Activated T-cell treated with anti-CD3 and anti-CD28 coated beads, Interleukin-2, amount 50 U/mL, for 48 hours (primary cell): ENCODE measurements at places on chromosomes 2 and 18.

DNA sequence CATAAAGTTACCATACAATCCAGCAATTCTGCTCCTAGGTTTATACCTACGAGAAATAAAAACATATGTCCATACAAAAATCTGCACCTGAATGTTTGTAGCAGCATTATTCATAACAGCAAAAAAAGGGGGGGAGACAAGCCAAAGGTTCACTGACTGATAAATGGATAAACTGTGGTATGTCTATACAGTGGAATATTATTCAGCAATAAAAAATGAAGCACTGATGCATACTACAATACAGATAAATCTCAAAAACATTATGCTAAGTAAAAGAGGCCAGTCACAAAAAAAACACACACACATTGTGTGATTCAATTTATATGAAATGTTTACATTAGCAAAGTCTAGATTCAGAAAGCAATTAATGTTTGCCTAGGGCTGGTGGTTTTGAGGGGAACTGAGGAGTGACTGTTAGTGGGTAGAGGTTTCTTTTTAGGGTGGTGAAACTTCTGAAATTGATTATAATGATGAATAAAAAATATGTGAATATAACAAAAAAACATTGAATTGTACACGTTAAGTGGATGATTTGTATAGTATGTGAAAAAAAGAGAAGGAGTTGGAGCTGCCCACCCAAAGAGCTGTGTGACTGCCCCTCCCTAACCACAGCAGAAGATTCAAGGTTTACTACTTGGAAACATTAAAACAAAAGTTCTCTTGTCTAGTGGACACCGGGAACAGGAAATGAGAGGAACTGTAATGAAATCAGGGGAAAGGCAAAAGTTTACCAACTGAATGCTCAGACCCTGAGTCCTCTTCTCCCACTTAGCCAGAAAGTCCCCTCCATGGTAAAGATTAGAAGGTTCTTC, 13.4 kb downstream of the COLEC12 start:
- no peak for DNase-seq

DNA sequence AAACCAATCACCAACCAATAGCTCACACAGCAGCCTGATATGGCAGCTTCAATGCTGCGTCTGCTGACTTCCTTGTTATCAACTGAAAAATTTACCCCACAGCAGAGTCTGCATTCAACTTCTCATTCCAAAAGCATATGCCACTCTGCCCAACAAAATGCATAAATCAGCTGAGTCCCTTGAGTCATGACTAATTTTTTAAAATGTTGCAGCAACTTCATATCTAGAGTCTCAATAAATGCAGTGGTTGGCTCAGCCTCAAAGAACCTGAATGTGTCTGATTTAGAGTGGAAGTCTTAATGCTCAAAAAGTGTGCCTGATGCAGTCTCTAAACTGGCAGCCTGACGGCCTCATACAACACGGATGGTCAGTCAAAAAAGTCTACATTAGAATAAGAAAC, 46.5 kb downstream of the FARSB start:
- DNase-seq, result no peak

DNA sequence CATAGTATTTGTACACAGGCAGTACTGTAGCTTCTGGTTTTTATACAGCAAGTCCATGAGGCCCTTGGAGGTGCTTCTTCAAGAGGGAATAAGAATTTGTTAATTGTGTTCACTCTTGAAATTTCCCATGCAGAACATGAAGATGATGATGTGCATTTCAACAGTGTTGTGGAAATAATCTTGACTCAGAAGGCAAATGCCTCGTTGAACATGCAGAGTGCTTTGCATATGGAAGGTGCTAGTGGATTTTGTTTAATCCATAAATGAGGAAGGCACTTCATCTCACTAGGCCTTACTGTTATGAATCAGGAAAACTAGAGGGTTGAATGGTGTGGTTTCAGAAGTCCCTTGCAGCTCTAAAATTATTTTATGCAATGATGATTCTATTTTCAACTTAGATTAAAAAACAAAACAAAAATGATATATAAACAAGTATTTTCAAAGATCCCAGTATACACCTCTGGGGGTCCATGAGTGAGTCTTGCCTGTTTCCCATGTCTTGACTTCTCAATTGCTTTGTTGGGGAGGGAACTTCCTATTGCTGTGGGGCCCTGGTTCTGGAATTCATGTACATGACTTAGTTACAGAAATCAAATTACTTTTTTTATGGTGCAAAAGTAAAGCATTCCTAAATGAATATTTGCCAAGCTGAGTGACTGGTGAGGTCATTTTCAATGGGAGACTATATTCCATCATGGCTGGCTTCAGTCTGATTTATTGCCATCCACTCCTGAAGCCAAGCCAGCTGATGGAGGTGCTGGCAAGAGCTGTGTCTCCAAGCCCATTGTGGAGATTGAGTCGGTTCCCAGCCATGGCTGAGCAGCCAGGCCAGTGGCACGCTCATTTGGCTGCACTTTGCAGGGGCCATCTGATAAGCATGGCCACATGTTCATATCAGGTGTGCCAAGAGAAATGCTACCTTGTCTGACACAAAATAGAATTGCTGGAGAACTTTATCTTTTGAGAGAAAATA, 56.5 kb downstream of the MGAT5 start:
- no peak for DNase-seq

DNA sequence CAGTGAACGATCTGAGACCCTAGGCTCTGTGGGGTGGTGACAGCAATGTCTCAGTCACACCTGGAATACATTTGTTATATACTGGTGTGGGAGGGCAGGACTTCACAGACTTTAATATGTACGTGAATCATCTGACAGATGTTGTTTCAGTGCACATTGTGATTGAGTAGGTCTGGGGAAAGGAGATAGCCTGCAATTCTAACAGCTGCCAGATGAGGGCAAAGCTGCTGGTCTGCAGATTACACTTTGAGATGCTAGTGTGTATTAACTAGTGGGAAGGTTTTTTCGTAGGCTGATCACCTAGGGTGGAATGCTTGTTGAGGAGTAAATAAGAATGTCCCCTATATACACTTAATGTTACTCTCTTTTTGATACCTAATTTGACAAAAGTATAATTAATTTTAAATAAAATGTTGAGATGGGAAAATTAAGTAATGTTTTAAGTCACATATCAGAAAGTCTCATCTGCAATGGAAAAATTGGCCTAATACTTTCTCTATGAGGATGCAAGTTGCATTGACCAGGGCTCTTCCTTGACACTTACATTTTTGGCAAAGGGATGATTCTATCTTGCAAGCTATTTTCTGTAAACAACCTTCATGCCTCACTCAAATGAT, 496.9 kb upstream of the HNMT start:
- DNase-seq, result no peak

GRCh38 chr2:17851731-17852585, 26.5 kb upstream of the KCNS3 start:
- peak; percentile 48 for DNase-seq

GRCh38 chr18:39329496-39330275, 1764.1 kb upstream of the CELF4 start:
- no peak for DNase-seq

- no peak for DNase-seq
Measured at GRCh38 chr2:181685150-181685688, 4.9 kb upstream of the NEUROD1 start.

- peak; percentile 10 for DNase-seq
Measured at GRCh38 chr2:240524963-240525718, 32.6 kb downstream of the ANKMY1 start.

DNA sequence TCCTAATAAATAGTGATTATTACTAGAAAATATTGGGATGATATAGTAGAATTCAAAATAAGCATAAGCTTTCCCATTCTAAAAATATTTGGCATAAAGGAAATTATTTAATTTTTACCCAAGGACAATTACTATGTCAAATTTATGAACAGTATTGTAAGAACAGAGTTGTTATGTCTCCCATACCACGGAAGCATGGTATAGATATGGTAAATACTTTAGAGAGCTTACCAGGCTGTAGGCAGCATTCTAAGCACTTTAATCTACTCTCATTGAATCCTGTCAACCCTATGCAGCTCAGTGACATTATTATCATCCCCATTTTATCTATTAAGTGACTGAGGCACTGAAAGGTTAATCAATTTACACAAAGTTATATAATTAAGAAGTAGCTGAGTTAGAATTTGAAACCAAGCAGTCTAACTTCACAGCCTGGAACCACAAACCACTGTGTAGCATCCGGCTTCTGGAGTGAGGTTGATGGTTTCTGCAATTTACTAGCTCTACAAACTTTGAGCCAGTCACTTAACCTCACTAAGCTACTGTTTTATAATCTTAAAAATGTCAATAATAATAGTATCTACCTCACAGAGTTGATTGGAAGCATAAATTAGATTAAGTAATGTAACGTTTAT, 323.7 kb downstream of the ARHGAP15 start:
- peak; percentile 39 for DNase-seq

- no peak for DNase-seq
Measured at GRCh38 chr18:9861157-9861556, 24.6 kb upstream of the TXNDC2 start.

DNA sequence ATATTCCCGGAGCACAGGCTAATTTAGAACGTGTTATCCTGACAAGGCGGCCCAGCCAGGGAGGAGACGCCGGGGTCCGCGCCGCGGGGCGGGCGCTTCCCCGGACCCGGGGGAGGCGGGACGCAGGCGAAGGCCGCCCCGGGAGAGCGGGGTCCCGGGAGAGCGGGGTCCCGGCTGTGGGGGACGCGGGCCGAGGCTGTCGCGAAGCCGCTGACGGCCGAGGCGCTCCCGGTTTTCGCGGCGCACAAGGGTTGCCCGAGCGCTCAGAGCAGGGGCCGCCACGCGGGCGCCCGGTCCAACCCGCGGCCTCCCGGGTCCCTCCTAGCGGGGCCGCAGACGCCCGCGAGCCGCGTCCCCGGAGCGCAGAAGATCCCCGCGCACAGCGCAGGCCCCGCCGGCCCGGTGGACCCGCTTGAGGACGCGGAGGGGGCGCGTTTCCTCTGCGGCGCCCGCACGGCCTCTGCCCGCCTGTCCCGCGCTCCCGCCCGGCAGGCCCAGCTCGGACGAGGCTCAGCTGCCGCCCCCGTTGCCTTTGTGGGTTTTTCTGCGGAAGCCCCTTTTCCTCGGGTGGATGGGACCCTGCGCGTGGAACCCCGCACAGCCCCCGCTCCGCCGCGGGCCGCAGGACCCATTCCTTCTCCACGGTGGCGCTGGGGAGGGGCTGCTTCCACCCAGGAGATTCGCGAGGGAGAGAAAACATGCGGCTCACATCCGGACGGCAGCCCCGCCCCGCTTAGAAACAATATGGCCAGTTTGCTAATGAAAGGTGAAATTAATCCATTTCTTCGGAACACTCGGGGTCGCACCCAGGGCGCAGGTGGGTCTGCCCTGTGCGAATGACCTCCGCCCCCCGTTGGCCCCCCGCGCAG, 9.6 kb upstream of the KCNG2 start:
- no peak for DNase-seq
